ENCODE measurements at places on chromosomes 6 and 20.

DNA sequence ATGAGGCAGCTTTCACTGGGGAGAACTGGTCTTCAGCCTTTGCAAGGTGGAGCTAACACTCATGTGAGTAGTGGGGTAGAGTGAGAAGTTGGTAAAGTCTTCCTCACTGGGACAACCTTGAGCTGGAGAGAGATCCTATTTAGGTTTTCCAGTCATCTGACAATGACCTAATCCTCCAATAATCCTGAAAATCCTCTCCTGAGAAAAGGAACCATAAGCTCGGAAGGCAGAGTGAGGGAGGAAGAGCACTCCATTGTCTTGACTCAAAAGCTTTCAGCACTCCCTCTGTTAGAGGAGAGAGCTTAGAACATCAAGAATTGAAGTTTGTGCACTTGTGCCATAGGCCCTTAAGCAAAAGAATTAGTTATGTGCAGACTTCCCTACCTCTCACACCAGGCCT is 77.8 kb downstream of the TRAM2 start:
- DNase-seq = no peak

- DNase-seq = no peak
These were observed 30.7 kb downstream of the ADGRG6 start for GRCh38 chr6:142332393-142333098.

- no peak for DNase-seq
These were observed 96.8 kb downstream of the PSMG4 start for GRCh38 chr6:3355358-3356055.

- peak; percentile 17 for DNase-seq
These were observed 117.5 kb upstream of the CEP85L start for GRCh38 chr6:118768904-118769325.

- no peak for DNase-seq
These were observed 947.7 kb upstream of the ADGRB3 start for GRCh38 chr6:67687396-67687795.

DNA sequence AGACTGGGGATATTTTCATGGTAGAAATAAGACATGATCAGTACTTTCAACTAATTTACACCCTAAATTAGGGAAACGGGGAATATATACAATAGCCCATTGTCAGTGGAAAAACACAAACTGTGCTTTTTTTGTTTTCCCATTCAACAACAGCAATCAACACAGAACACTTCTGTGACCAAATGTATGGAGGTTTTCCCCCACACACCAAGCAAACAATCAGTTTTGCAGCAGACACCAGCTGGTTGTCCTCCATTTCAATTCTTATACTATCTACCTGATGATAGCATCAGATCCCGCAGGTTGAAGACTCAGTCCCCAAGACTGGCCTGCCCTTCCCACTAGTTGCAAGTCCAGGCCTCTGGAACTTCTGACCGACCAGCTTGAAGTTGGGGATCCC is 4.5 kb downstream of the HINT3 start:
- no peak for DNase-seq

GRCh38 chr6:10556589-10556988 is 35.4 kb downstream of the GCNT2 start:
- DNase-seq = no peak

DNA sequence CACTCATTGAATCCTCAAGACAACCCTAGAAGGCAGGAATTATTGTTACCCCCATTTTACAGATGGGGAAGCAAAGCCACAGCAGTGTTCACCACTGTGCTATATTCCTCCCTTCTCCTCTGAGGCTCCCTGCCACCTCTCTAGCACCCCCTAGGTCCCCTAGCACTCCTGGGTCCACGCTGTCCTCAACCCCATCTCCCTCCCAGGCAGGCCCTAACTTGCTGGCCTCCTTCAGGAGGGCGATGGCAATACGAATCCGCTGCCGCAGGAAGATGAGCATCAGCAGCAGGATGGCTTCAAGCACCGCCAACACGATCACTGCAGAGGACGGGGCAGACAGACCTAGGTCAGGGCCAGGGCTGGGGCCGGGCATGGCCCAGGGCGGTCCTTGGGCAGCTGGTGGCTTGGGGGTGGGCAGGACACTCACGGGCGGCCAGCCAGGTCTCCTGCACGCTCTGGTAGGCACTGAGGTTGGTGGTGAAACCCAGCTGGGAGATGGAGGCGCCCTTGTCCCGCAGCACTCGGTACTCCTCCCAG is 7.8 kb upstream of the NEU1 start:
- DNase-seq = no peak

- DNase-seq = no peak
These were observed 8.8 kb downstream of the SLC22A16 start for GRCh38 chr6:110467566-110468140.

- DNase-seq = no peak
These were observed 42.0 kb upstream of the KIF16B start for GRCh38 chr20:16615199-16615598.

DNA sequence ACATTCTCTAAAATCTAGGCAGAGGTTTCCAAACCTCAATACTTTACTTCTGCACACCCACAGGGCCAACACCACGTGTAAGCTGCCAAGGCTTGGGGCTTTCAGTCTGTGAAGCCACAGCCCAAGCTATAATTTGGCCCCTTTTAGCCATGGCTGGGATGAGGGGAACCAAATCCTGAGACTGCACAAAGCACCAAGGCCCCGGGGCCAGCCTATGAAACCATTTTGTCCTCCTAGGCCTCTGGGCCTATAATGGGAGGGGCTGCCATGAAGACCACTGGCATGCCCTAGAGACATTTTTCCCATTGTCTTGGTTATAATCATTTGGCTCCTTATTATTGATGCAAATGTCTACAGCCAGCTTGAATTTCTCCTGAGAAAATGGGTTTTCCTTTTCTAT is 513.0 kb upstream of the ADGRB3 start:
- no peak for DNase-seq

DNA sequence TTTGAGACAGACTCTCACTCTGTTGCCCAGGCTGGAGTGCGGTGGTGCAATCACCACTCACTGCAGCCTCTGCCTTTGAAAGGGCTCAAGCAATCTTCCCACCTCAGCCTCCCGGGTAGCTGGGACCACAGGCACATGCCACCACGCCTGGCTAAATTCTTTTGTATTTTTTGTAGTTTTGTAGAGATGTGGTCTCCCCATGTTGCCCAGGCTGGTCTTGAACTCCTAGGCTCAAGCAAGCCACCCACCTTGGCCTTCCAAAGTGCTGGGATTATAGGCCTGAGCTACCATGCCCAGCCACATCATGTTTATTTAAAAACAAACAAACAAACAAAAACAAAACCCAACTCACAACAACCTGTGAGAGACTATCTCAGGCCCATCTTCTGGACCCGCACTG is 29.7 kb upstream of the APCDD1L start:
- DNase-seq = no peak

Data from stimulated activated naive CD8-positive, alpha-beta T cell treated with anti-CD3 and anti-CD28 coated beads, Interleukin-15, Interleukin-2, amounts not matched to agents 100 U/mL and 50 U/mL, for 24 hours (primary cell).